ENCODE measurements at places on chromosomes 11 and 22.
A peak's percentile ranks its signal among the peaks of the same experiment; 100 is the strongest.

DNA sequence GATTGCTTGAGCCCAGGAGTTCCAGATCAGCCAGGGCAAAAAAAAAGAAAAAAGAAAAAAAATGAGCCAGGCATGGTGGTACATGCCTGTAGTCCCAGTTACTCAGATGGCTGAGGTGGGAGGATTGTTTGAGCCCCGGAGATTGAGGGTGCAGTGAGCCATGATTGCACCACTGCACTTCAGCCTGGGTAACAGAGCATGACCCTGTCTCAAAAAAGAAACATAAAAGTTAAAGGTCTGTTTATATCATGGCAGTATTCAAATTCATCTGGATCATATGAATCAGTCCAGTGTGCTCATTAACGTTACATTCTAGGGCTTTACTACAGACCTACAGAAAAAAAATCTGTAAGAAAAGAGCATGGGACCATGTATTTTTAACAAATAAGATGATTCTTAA, 13.9 kb downstream of the HSD17B12 start:
- DNase-seq, result no peak

GRCh38 chr22:17587629-17588028, 24.3 kb downstream of the SLC25A18 start:
- peak; percentile 38 for DNase-seq

DNA sequence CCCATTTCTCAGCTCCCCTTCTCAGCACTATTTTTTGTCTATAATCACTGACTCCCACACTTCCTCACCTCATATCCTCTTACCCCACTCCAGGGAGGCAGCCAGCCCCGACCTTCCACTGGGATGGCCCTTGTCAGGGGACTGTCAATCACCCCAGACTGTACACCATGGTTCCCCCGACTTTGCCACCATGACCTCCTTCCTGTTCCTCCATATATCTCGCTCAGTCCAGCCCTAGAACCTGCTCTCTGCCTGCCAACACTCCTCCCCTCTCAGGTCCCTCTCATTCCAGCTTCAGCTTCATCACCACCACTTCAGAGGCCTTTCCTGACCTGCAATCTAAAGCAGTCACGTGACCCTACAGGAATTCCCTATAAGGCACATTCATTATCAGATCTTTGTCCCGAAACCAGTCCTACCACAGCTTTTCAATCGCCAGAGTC, 16.5 kb downstream of the PRPF19 start:
- no peak for DNase-seq

DNA sequence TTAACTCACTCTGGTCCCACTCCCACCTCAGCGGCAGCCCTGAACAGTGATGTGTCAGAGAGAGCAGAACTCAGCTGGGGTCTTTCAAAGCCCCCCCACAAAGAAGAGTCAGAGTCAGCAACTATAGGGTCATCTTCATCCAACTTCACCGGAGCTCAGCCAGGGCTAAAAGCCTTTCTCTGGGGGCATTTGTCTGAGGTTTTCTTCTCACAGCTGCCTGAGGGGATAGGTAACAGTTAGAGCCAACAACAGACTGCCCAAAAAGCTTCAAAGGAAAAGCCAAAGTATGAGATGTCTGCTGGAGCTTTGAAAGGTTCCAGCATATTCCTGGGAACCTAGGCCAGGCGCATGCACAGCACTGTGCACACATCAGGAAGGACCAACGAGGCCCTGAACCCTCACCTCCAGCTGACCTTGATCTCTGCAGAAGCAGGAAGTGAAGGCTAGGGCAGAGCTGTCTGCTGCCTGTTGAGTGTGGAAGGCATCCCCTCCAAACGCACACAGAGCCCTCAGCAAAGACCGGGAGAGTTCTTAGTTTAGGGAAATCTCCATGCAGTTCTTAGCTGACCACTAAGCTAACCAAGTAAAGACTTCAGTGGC, 28.1 kb upstream of the COMT start:
- no peak for DNase-seq

DNA sequence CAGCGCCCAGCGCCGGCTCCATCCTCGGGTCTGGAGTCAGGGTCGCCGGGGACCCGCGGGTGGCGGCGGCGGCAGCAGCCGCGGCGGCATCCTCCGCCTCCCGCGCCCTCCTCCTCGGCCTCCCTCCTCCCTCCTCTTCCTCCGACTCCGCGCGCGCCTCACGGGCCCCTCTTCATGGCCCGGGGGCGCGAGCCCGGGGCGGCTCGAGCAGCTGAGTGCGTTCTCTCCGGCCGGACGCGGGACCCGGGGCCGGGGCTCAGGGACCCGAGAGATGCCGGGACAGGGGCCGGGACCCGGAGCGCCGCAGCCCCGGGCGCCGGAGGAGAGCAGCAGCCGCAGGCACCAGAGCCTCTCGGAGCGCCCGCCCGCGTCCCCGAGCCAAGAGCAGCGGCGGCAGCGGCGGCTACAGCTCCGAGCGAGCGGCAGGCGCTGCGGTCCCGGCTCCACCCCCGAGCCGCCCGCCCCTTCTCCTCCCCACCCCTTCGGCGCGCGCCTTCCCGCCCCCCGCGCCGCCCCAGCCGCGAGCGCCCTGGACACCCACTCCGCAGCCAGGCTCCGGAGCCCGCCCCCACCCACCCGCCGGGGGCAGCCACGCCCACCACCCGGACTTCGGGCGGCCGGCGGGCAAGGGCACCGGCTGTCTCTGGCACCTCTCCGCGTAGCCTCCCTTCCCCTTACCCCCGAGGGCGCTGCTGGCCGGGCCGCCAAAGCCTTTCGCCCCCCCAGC, at the start of gene CHST1:
TSS of gene CHST1 (minus strand) at position 417 of the 727 bp plus-strand sequence. CDS start 14,699 bp downstream, outside the sequence.
- DNase-seq, result peak; percentile 76
